ENCODE measurements at places on chromosomes 7 and 10.

DNA sequence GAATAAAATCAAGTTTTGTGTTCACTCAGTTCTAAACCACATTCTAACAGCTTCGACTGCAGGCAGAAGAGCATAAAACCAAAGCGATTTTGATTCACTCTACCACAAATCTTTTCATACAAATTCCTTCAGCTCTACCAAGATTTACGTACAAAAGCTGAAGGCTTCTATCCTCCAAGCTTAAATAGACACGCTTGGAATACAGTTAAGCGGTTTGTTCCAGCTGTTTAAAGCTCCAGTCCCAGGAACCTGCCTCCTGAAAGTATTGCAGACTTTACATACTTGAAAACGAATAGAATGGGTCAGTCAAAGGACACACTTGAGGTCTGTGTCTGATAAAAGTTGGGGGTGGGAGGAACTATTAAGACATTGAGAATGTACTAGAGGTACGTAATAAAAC, 102.9 kb downstream of the MPP7 start:
- no peak for DNase-seq

GRCh38 chr10:14173706-14174594, 156.8 kb downstream of the FRMD4A start:
- no peak for DNase-seq

DNA sequence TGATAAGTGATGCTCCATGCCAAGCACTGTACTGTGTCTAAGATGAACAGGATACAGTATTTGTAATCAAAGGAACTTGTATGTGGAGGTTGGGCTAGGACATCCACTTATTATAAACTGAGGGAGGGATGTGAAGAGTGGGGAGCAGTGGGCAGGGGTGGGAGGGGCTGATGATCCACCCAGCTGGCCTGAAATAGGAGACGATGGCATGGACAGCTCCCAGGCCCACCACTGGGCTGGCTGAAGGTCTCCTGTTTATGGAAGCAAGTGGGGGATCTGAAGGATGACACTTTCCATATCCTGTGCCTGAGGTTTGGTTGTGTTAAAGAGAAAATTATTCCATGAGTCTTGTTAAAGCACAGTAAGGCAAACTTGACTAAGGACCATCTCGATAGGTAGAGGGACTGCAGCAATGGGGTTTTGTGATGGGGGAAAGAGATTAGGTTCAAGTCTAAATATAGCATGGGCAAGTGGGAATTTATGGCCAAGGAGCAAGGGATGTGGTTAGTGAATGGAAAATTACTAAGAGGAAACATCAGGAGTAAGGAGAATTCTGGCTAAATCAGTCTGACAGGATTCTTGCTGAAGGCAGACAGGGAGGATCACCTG, 124.6 kb downstream of the CCNY start:
- DNase-seq, result no peak

DNA sequence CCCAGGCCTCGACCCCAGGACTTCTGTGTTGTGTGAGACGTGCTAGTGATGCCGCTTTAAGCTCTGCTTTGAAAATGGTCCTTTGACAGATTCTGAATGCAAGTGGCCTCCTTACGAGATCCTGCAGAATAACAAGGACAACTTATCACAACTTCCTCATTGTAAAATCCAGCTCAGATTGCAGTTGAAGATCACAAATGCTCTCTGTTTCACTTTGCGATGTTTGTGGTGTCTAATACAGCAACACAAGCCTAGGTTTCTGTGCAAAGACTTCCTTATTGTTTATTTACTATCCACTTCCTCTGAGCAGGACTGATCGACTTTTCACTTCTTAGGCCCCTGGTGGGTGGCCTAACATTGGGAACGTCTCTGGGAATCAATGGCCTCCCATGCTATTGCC, 31.7 kb upstream of the INSIG1 start:
- no peak for DNase-seq

DNA sequence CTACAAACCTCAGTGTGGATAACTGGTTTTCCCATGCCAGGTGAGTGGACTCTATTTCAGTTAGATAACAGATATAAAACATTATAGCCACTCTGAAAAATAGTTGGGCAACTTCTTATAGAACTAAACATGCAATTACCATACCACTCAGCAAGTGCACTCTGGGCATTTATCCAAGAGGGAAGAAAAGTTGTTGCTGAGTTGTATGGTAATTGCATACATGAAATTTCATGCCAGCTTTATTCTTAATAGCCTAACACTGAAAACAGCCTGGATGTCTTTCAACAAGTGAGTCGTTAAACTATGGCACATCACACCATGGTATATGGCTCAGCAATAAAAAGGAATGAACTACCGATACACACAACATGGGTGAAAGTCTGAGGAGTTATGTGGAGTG, 10.6 kb upstream of the UPP1 start:
- DNase-seq, result no peak

GRCh38 chr7:4124556-4125477, 557.3 kb upstream of the FOXK1 start:
- DNase-seq, result no peak

DNA sequence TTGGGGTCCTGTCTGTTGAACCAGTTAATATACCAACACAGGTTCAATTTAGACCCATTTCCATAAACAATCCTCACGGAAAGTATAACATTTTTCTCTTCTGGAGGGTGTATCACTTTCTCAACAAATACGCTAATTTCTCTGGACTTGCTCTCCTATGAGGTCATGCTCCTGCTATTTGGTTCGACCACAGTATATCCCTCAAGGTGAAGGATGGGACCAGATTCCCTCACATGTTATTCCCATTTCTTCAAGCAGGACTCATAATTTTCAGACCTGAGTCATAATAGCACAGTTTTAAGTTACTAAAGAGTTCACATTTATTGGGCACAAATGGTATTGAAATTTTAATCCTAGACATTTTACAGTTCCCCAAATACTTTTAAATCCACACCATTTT, 57.2 kb downstream of the ADAM12 start:
- DNase-seq, result no peak

- DNase-seq, result no peak
Measured at GRCh38 chr7:95491201-95491600, 5.5 kb downstream of the ASB4 start.

- DNase-seq, result peak; percentile 63
Measured at GRCh38 chr7:157570531-157571200, 233.9 kb downstream of the DNAJB6 start.

DNA sequence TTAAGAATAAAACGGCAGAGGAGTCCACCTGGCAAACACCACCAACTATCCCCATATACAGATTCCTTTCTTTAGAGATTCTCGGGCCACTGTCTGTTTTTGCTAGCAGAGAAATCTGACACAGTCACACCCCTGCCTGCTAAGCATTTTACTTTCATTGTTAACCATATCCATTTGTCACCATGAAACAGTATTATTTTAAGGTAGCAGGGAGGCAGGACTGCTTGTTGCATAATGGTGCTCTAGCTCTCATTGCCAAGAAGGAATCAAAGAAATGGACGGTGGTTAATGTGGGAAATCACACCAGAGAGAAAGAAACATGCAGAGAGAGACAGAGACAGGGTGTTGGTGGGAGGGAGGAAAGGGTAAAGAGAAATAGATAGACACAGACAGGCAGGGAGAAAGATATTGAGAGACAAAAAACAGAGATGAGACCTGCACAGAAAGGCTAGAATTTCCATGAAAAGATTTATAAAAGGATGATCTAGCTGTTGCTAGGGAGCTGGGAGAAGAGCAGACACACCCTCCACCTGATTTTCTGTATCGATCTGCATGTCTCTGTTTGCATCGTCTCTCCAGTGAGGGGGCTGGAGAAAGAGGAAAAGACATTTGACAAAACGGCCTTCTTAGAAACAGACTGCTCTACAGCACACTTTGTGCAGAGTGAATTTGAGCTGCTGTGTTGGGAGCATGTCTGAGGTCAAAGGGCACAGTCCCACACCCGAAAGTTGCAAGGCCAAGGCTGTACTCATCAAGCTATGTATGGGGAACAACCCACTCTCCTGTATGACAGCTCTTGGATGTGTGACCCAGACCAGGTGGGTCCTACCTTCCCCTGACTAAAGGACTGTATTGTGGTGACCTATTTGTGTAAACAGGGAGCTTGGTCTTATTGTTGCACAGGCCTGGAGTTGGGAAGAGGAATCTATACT, 303.1 kb downstream of the FZD1 start:
- no peak for DNase-seq

- DNase-seq, result no peak
Measured at GRCh38 chr10:122457934-122458333, 3.4 kb upstream of the HTRA1 start.

DNA sequence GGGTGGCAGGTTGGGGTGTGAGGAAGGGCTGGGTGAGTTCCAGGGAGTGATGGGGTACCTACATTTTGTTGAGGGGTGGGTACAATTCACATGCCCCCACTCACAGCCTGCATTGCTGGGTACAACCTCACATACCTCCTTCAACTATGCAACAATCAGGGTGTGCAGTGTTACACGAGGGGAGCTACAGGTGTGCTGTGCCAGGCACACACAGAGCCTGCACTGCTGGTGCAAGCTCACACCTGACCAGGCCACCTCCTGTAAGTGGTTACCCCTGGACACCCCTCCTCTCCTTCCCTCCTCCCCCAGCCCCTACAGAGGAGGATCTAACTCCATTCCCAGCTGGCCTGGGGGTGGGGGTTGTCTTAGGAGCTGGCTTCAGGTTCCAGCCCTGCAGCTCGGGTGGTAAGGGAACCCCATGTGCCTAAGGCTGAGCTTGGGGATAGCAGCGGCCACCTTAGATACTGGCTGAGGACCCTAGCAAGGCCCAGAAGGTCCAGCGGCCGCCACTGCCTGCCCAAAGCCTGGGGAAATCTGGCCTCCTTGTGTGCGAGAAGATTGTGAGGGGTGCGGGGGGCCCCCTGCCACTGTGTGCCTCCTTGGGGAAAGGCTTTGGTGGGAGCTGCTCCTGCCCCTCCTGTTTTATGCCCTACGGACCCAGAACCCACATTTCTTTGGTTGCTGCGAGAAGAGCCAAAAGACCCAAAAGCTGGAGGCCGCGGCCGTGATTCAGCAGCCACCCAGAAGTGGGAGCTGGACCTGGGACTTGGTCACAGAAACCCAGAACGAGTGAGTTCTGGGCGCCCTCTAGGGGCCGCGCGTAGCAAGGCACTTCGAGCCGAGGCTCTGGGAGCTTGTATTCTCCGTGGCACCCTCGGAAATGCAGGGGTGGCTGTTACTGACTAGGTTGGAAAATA, 10.8 kb downstream of the TLX1 start:
- DNase-seq, result peak; percentile 79

DNA sequence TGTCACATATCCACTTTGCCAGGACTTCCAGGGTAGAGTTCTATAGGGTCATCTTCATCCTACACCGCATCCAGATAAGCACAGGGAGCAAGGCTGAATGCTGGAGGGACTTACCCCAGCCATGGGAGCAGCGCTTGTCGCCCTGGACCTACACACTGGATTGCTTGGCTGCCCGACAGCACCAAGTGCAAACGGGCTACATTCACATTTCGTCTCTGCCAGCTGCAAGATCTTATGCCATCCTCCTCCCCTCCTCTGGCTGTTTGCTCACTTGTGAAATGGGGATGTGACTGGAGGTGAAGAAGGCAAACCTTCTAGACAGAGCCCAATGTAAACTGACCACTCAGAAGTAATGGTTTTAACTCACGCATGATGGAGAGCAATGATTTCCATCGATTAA, 1.0 kb downstream of the DDC start:
- DNase-seq, result no peak

DNA sequence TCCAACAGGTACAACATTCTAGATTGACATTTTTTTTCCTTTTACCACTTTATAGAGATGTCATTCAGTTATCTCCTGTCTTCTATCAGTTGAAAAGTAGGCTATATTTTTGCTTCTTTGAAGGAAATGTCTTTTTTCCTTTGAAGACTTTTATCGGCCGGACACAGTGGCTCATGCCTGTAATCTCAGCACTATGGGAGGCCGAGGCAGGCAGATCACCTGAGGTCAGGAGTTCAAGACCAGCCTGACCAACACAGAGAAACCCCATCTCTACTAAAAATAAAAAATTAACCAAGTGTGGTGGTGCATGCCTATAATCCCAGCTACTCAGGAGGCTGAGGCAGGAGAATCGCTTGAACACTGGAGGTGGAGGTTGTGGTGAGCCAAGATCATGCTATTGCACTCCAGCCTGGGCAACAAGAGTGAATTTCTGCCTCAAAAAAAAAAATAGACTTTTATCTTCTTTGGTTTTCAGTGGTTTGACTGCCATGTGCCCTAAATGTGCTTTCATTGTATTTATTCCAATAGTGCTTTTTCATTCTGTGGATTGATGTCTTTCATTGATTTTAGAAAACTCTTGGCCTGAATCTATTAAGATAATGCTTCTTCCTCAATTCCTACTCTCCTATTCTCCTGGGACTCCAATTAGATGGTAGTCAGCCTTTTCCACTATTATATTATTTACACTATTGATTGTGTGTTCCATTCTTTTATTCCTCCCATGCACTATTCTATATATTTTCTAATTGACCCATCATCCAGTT, 84.6 kb downstream of the IMMP2L start:
- no peak for DNase-seq

- no peak for DNase-seq
Measured at GRCh38 chr10:9302140-9302746, 1247.8 kb downstream of the GATA3 start.

GRCh38 chr7:1140476-1141104, 19.4 kb downstream of the ZFAND2A start:
- DNase-seq, result no peak

- peak; percentile 88 for DNase-seq
Measured at GRCh38 chr7:36723951-36724664, at the start of gene AOAH. TSS of gene AOAH (minus strand) at chr7:36724494. CDS start at chr7:36724148, 346 bp downstream.

- DNase-seq, result no peak
Measured at GRCh38 chr7:115359119-115359518, 437.2 kb downstream of the MDFIC start.

GRCh38 chr7:90298145-90299038, 22.7 kb downstream of the FAM237B start:
- no peak for DNase-seq

DNA sequence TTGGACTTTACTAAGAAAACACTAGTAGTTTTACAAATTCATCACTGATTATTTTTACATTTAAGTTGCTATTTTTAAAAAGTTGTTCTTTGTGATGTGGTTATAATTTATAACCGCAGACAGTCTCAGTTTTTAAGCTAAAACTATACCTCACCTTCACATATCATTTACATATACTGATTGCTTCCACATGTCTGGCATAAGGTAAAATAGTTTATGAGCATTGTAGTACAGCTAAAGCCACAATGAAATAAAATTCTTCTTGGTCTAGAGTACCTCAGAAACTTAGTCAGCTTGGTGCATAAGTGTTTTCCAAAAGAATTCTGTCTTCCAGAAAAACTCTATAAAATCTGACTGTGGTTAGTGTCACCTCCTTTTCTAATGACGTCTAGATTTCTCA, 13.0 kb downstream of the SEMA3A start:
- DNase-seq, result no peak

- DNase-seq, result no peak
Measured at GRCh38 chr10:44366941-44367630, 17.8 kb downstream of the CXCL12 start.

GRCh38 chr10:74432841-74433594, 282.0 kb downstream of the ADK start:
- DNase-seq, result no peak

Measured in stimulated activated effector memory CD8-positive, alpha-beta T cell treated with anti-CD3 and anti-CD28 coated beads, Interleukin-12 subunit alpha, Interleukin-12 subunit beta, amount 100 ng/mL, for 72 hours (primary cell).